ENCODE measurements at places on chromosomes 4 and X. TPM values are rescaled to one million over a fixed set of nuclear protein-coding genes. Genes with fewer than 3 reads are reported as not detected.

Gene KLHL15
- total RNA-seq = 8.5 TPM

Gene GAB3
- 7.3 TPM for total RNA-seq

Gene BEX2
- total RNA-seq = 0.19 TPM

Gene GYPA
- total RNA-seq = not detected

Gene PDE5A
- total RNA-seq = 80.3 TPM

Gene ABLIM2
- total RNA-seq = 1.5 TPM
